Hippocampal formation (tissue), 2 donors: ENCODE measurements at places on chromosomes 3 and 15.

DNA sequence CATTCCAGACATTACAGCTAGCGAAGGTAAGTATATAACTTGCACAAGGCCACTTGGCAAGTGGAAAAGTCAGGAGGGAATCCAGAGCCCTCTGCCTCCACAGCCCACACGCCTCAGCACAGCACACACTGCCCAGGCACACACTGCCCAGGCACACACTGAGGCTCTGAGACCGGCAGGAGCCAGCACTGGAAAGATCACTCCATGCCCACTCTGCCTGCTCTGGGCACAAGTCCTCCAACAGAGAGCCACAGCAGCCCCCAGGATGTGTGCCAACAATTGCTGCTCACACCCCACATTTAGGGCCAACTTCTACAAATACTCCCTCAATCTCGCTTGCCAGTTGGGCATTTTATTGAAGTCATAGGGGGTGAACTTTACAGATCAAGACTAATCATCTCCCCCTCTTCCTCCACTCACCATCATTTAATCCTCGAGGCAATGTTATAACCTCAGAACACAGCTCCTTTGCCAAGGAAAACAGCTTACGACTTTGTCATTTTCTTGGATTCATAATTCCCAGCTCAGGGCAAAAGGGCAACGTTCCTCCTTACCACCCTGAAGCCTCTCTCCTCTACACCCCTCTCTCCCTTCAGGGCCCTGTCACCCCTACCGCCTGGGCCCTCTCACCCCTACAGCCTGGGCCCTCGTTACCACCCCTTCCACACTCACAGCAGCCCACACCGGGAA, 53.0 kb upstream of the TPM1 start:
- DNase-seq = no peak

DNA sequence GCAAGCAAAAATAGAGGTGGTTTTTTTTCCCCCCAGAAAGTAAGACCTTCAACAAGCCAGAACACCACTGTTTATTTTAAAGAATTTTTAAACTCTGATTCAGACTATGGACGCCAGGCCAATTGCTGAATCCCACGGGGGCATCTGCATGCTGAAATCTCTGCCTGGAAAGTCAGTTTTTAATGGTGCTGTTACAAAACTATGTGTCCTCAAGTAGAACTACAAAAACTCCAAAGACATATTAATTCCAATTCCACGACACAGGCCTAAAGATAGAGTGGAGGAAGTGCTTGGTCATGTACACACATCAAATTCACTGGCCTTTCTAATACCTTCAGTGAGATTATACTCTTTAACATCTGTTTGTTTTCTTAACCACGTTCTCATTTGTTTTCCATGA, 490.5 kb upstream of the NR2F2 start:
- DNase-seq = no peak

DNA sequence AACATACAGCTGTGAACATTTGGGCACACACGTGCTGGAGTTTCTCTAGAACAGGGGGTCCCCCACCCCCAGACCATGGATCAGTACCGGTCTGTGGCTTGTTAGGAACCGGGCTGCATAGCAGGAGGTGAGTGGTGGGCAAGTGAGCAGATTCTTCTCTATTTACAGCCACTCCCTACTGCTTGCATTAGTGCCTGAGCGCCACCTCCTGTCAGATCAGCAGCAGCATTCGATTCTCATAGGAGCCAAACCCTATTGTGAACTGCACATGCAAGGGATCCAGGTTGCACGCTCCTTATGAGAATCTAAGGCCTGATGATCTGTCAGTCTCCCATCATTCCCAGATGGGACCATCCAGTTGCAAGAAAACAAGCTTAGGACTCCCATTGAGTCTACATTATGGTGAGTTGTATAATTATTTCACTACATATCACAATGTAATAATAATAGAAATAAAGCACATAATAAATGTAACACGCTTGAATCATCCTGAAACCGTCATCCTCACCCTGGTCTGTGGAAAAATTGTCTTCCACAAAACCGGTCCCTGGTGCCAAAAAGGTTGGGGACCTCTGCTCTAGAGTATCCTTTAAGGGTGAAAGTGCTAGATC, 25.8 kb downstream of the CHRM5 start:
- peak; percentile 16 for DNase-seq

DNA sequence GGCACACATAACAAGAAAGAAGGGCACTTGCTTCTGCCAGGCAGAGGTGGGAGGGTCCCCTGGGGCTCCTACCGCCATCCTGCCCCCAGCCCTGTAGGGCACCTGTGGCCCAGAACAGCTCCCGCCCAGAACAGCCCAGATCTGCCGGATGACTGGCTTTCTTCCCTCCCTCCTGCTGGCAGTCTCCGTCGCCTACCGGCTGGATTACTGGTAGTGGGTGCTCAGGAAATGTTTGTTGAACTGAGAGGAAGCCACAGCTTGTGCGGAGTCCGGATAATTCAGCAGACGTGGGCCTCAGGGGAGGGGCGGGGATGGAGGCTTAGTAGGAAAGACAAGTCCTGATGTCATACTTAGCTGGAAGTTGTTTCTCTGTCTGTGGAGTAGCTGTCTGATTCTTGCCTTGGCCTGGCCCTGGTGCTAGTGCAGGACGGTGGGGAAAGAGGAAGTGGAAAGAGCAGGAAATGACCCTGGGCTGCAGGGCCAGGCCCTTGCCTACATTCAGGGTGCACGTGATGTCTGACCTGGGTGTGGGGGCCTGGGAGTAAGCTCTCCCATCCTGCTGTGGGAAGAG, 6.7 kb downstream of the CCDC9B start:
- DNase-seq = peak; percentile 33

DNA sequence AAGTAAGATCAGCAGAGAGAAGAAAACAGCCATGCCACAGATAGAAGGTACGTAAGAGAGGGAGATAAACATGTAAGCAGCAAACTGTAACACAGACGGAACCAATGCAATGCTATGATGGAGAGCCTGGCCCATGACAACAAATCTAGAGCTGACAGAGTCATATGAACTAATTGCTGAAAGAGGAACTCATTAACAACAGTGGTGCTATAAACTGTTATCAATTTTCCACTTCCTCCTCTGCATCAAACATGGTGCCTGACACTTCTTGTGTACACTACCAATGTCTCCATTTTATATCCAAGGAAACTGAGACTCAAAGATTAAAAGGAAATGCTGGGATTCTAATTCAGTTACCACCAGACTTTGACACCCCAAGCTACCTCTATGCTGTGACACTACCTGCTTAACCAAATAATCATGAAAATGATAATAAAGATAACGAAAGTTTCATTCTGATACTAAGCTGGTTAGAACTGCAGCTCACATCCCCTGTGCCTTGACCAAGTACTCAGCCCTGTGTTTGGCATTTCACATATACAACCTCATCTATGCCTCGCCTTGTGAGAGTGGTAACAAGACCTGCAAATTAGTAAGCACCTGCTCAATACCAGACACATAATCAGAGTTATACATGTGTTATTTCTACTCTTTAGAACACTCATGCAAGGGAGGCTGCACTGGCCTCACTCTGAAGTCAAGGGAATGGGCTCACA, 79.3 kb downstream of the ANO10 start:
- DNase-seq = no peak

GRCh38 chr3:48661501-48662144, 1.1 kb downstream of the CELSR3 start:
- no peak for DNase-seq

GRCh38 chr3:56467801-56468183, 475 bp downstream of the ERC2 start:
- DNase-seq = no peak

DNA sequence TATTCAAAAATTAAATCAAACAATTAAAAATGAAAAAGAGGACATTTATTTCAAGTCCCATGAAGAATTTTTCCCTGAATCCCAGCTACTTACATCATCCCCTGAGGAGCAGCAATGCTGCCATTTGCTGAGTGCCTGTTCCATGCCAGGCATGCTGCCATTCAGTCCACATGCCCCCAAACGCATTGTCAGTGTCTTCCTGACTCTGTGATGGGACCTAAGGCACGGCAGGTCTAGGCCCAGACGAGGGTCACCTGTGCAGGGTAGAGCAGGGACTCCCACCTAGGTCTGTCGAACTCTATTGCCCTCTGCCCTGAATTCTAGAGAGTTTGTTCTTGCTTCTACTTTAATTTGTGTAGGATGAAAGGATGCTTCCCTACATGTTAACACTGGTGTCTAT, 7.0 kb downstream of the PSTPIP1 start:
- DNase-seq = no peak

DNA sequence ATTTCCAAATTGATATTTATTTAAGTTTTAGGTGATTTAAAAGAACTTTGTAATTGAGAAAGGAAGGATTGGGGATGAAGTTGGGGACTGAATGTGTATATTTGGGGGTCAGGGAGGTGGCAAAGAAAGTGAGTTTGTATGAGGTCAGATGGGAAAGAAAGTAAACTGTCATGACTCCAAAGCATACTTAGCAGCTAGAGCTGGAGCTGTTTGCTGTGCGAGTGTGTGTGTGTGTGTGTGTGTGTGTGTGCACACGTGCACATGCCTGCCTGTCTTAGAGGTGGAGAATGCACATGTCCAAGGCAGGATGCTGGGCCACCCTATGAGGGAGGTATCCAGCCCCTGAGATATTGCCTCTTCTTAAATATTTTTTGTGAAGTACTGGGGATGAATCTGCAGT, 21.0 kb downstream of the BOC start:
- no peak for DNase-seq

GRCh38 chr3:105414841-105415240, 48.1 kb downstream of the ALCAM start:
- DNase-seq = no peak

- DNase-seq = no peak
These were observed 3.5 kb upstream of the ST3GAL6 start for GRCh38 chr3:98759629-98760028.

- no peak for DNase-seq
These were observed 106.9 kb upstream of the UBP1 start for GRCh38 chr3:33547101-33547500.

GRCh38 chr3:76664816-76665215, 375.1 kb upstream of the ROBO2 start:
- no peak for DNase-seq

GRCh38 chr15:50773389-50773788, 7.9 kb upstream of the SPPL2A start:
- no peak for DNase-seq

GRCh38 chr3:144553301-144553700, 581.7 kb downstream of the DIPK2A start:
- DNase-seq = no peak

DNA sequence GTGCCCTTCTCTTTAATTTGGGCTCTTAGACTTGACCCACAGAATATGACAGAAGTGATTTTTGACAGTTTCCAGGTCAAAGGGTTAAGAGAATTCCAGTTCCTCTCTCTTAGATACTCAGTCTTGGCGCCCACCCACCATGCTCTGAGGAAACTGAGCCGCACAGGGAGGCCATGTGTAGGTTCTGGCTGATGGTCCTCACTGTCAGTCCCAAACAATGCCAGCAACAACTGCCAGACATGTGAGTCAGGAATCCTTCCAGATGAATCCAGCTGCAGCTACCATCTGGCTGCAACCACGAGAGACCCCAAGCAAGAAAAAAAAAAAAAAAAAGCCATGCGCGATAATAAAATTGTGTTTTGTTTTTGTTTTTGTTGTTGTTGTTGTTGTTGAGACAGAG, 326.6 kb downstream of the MAGI1 start:
- DNase-seq = no peak

DNA sequence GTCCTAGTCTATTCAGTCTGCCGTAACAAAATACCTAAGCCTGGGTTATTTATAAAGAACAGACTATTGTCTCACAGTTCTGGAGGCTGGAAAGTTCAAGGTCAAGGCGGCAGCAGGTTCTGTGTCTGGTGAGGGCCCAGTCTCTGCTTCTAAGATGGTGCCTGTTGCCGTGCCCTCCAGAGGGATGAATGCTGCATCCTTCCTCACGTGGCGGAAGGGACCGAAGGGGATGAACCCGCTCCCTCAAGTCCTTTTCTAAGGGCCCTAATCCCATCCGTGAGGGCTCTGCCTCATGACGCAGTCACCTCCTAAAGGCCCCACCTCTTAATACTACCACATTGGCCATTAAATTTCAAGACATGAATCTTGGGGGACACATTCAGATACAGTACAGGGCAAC, 133.7 kb downstream of the CHSY1 start:
- no peak for DNase-seq

GRCh38 chr3:132262956-132263355, 54.3 kb upstream of the ACP3 start:
- no peak for DNase-seq

GRCh38 chr3:183158113-183158512, 4.4 kb downstream of the LAMP3 start:
- no peak for DNase-seq

DNA sequence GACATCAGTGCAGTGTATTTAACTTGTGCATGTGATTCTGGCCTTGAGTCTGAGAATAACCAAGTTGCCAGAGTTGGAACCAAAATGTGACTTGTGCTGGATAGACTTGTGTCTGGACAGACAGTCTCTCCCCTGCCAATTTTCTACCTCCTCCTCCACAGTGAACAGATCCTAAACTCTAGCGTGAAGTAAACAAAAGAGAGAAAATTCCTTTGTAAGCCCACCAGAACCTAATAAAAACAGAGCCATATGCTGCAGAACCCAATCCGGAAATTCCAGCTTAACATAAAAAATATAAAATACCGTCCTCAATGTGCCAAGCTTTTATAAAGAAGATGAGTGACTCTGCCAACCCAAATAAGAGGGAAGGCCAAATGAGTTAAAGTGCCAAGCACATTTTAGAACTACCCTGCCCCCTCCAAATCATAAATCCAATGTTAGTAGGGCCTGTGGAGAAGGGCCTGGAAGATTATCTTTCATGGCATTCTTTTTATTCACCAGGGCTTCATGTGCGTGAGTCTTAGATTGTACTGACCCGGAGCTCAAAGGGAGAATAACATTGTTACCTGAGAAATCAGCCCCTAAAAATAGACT, 344.6 kb upstream of the PROK2 start:
- DNase-seq = no peak

GRCh38 chr3:109548192-109548938, 211.0 kb upstream of the DPPA4 start:
- no peak for DNase-seq

GRCh38 chr3:72152551-72153476, 367.9 kb upstream of the PROK2 start:
- peak; percentile 71 for DNase-seq

DNA sequence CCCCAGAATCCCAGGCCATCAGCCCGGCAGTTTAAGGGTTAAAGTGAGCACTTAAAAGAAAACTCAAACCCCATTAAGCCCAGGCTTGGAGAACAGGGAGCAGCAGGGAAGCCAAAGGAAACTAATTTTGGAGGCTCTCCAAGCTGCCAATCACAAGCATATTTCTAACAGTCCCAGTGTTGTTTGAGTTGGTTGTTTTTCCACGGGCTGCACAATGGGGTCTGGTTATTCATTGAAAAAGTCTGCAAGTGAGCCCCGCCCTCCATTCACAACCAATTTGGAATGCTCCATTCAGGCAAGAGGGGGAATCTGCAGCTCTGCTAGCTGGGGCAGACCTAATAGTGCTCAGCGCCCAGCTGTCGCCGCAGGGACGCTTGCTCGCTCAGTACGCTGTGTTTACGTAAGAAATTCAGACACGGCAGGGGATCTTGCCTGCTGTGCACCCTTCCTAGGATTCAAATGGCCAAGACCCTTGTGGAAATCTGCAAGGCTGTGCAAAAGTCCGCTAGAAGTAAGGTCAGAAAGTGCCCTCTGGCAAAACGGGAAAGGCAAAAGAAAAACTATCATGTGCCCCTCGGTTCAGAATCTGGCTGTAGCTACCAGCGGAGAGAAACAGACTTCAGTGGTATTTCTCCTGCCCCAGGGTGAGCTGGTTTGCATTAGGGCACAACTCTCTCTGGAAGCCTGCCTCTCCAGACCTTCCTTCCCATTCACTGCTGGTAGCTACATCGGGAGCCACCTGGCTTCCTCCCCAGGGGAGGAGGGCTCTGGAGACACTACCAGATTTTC, 11.0 kb downstream of the ETV5 start:
- peak; percentile 90 for DNase-seq

- peak; percentile 31 for DNase-seq
These were observed 52.7 kb upstream of the LMOD3 start for GRCh38 chr3:69174871-69175737.
